ENCODE measurements at places on chromosomes 11 and 22.

- DNase-seq = no peak
Observed at GRCh38 chr11:88552379-88553062, 215.0 kb upstream of the CTSC start.

DNA sequence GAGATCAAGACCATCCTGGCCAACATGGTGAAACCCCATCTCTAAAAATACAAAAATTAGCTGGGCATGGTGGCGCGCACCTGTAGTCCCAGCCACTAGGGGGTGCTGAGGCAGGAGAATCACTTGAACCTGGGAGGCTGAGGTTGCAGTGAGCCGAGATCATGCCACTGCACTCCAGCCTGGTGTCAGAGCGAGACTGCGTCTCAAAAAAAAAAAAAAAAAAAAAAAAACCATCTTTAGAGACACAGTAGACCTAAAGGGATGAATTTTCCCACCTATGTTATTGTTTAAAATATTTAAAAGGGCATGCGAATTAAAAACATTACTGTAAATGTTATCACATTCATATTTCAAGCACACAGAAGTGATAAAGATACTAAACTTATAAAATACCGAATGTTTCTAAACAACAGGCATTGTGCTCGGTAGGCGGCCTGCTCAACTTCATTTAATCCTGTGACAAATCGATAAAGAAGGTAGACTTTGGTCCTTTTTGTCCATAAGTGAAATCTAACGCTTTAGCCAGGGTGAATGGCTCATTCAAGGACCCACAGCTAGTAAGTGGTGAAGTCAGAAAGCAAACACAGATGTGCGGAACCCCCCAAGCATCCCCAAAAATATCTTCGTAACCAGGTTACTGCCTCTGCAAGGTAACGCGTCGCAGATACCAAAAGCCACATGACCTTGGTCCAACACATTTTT is 16.1 kb downstream of the NCAPD3 start:
- DNase-seq = no peak

DNA sequence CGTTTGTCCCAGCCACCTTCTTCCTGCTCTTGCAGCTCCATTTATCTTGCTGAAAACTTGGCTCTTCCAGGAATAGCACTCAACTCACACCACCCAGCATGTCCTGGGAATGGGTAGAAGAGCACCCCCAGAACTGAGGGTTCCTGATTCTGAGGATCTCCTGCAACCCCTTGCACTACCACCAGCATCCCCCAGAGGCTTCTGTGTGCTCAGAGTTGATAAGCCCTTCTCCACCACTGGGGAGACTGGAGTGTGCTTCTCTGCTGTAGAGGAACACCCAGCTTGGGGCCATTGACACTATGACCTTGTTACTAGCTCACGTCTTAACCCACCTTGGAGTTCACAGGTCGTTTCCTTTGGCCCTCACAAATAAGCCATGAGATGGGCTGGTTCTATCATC is 121.0 kb downstream of the GRIK4 start:
- no peak for DNase-seq

DNA sequence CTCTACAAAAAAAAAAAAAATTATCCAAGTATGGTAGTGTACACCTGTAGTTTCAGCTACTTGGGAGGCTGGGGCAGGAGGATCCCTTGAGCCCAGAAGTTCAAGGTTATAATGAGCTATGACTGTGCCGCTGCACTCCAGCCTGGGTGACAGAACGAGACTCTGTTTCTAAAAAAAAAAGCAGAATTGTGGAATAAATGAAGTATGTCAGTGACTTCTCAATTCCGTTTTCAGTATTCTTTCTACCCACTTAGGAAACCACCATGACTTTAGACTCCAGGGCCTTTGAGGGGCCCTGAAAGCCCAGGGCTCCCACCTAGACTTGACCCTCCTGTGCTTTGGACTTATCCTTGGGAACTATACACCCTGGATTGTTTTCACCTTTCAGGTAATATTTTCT is 6.5 kb upstream of the NUP160 start:
- DNase-seq = no peak

GRCh38 chr11:64605656-64606585 is 14.9 kb downstream of the SLC22A12 start:
- no peak for DNase-seq

GRCh38 chr11:15027956-15028355 is 45.4 kb upstream of the CALCB start:
- no peak for DNase-seq

DNA sequence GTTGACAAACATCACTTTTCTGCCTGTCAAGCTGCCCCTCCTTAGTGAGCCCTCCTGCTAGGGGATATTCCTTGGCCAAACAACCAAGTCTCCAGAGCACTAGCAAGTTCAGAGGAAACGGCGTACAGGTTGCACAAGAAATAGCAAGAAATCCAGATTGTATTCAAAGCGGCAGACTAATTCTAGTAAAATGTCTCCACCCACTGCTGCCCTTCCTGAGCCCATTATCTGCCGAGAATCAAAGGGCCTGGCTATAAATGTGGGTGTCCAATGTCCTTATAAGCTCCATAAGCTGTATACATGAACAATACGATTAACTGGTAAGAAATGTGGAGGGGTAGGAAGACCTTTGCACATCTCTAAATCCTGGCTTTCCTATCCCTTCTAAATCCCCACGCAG is 44.0 kb upstream of the AKIP1 start:
- no peak for DNase-seq

DNA sequence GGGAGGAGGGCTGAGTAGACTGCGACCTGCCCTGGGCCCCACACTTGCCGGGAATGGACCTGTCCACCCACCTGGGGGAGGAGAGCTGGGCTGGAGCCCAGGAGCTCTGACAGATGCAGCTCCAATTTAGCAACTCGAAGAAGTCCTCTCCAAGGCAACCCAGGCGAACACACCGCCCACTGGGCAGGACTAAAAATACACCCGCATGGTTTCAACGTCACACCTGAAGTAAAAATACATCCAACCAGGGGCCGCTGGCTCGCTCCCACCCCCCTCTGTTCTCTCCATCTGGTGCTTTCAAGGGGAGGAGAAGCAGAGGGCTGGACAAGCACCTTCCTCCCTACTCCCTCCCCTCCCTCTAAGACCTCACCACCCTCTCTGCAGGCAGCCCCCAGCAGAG is 119.9 kb downstream of the FEZ1 start:
- no peak for DNase-seq

GRCh38 chr11:12678092-12678491 is 3.9 kb downstream of the TEAD1 start:
- no peak for DNase-seq

DNA sequence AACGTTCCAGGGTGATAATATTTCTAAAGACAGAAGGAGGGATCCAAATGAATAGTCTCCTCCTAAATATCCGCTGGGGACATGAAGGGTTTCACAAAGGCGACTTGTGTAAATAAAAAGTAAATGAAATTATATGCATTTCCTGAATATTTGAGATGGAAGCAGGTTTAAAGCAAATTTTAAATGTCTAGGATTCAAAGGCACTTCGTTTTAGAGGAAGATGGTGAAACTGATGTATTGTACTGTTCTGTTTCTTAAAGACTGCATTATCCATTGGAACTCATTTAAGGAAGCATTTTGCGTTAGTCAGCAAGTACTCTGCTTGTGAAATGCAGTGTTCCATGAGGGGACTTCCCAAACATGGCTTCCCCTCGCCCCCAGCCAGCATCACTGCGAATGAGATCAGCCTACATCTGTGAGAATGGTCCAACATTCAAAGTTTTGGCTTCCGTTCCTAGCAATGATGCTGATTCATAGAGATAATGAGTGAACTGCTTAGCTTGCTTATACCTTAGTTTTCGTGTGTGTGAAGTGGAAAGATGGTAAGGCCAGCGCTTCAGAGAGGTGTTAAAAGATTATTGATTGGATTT is 1.5 kb downstream of the RAB39A start:
- DNase-seq = no peak

- DNase-seq = peak; percentile 89
Observed at GRCh38 chr11:67268081-67268961, 2.0 kb downstream of the GRK2 start.

- no peak for DNase-seq
Observed at GRCh38 chr11:102216433-102217075, 100.7 kb upstream of the BIRC3 start.

GRCh38 chr11:1742869-1743584 is 7.4 kb downstream of the IFITM10 start:
- DNase-seq = no peak

GRCh38 chr11:9041747-9042146 is 37.9 kb upstream of the NRIP3 start:
- DNase-seq = no peak

GRCh38 chr11:80282643-80283042 is 841.8 kb upstream of the TENM4 start:
- no peak for DNase-seq

- DNase-seq = peak; percentile 62
Observed at GRCh38 chr11:75142714-75143419, 8.0 kb upstream of the SLCO2B1 start.

DNA sequence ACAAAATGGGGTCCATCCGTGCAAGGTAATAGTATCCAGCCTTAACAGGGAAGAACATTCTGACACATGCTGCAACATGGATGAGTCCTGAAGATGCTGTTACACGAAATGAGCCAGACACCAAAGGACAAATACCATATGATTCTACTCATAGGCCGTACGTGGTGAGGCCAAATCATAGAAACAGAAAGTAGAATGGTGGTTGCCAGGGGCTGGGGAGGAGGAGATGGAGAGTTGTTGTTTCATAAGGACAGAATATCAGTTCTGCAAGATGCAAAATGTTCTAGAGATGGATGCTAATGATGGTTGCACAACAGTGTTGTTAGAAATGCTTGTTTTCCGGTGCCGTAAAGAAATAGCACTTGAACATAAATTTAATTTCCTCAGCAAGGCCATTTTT is 2.6 kb downstream of the TBX10 start:
- DNase-seq = no peak

- DNase-seq = no peak
Observed at GRCh38 chr11:32141745-32142546, 51.1 kb downstream of the RCN1 start.

DNA sequence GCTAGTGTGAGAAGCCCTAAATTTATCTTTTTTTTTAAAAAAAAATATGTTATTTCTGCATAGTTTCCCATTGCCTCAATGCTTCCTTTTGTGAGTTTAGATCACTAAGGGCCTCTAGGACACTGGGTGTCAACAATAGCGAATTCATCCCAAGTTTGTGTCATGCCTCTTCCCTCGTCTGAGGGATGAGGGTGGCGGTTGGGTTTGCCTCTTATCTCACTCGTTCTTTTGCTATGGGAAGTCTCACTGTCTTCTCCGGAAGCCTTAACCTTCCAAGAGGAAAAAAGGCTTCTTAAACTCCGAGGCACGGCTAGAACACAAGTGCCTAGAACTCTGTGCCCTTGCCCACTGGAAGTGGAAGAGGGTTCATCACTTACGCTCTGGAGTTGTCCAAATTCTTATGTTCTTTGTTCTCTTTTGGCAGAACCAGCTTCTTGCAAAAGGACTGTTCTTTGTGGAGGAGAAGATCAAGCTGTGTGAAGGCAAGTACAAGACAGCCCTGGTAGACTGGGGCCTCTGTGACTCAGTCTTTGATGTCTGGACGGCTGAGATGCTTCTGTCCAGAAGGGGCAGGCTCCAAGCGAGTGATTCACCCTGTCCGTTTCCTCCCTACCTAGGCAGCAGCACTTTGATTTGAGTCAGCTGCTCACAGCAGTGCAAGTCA is 78.5 kb downstream of the TRAF6 start:
- no peak for DNase-seq

GRCh38 chr22:42909363-42910058 is 52.4 kb upstream of the ARFGAP3 start:
- DNase-seq = no peak

- no peak for DNase-seq
Observed at GRCh38 chr11:92048415-92048814, 176.2 kb upstream of the FAT3 start.

DNA sequence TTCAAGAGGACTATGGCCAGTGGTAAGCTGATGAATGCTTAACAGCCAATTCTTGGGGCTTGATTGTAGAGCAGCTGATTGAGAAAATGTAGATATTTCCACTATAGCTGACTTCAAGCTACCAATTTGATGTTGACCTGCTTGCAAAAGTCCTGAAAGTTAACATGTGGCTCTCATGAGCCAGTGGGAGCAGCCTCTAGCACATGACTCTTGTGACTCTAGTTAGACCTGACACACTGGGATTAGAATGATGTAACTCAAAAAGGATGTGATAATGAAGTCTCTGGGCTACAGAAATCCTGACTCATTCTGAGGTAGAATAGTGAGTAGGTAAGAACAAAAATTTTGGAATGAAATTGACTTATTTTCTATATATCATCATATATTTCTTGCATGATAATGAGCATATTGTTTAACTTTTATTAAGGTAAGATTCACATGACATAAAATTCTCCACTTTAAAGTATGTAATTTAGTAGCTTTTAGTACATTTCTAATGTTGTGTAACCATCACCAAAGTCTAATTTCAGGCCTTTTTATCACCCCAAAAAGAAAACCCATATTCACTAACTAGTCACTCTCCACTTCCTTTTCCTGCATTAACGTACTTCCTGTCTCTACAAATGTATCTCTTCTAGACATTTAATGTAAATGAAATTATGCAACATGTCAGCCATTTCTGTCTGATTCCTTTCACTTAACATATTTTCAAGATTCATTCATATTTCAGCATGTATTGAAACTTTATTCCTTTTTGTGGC is 16.1 kb upstream of the OR52H1 start:
- DNase-seq = no peak

DNA sequence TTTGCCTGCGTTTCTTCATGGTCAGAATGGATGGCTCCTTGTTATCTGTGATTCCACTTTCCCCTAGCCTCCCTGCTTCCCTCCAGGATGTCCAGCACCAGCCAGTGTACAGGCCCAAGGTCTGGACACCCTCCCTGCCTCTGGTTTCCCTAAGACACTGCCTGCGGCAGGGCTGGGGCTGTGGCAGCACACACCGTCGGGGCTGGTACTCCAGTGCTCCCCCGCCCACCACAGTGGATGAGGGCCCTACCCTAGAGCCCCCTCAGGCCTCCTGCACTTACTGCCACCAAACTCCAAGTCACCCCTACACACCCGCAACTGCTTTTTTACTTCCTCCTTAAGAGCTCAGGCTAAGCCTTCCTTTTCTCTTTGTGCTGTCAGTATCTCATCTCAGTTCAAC is 28.9 kb downstream of the ZNF214 start:
- DNase-seq = no peak

DNA sequence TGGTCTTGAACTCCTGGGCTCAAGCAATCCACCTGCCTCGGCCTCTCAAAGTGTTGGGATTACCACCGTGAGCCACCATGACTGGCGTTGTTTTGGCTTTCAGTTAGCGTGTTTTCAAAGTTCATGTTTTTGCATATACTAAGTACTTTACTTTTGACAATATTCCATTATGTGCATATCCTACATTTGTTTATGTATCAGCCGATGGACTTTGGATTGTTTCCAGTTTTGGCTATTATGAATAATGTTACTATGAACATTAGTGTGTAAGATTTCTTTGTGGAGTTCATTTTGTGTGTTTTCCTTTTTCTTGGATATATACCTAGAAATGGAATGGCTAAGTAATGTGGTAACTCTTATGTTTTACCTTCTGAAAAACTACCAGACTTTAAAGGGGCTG is 9.9 kb downstream of the CSTF3 start:
- DNase-seq = no peak

GRCh38 chr11:133506551-133507094 is 25.7 kb downstream of the OPCML start:
- no peak for DNase-seq

All from SIG-M5 (cell line).